Glomerular endothelial cell (primary cell): ENCODE measurements at places on chromosomes 12 and 14. TPM values are rescaled to one million over a fixed set of nuclear protein-coding genes. Genes with fewer than 3 reads are reported as not detected.

Gene ZNF410
- total RNA-seq, result 34.5 and 36.5 TPM in 2 replicates

Gene SERPINA10
- not detected in 2 replicates for total RNA-seq

Gene CELA1
- total RNA-seq, result not detected in 2 replicates

Gene SYNDIG1L
- total RNA-seq, result not detected in 2 replicates

Gene SIX4
- total RNA-seq, result 4.8 and 6.4 TPM in 2 replicates
